ENCODE measurements at places on chromosomes 13 and 19.

GRCh38 chr19:246551-246950 is 44.7 kb downstream of the PLPP2 start:
- DNase-seq, result no peak

- DNase-seq, result no peak
Measured at GRCh38 chr13:58989556-58989955, 1174.2 kb downstream of the DIAPH3 start.

GRCh38 chr13:96632536-96633320 is 361.5 kb downstream of the OXGR1 start:
- DNase-seq, result no peak

GRCh38 chr13:33519561-33520467 is 234.3 kb upstream of the STARD13 start:
- DNase-seq, result no peak

DNA sequence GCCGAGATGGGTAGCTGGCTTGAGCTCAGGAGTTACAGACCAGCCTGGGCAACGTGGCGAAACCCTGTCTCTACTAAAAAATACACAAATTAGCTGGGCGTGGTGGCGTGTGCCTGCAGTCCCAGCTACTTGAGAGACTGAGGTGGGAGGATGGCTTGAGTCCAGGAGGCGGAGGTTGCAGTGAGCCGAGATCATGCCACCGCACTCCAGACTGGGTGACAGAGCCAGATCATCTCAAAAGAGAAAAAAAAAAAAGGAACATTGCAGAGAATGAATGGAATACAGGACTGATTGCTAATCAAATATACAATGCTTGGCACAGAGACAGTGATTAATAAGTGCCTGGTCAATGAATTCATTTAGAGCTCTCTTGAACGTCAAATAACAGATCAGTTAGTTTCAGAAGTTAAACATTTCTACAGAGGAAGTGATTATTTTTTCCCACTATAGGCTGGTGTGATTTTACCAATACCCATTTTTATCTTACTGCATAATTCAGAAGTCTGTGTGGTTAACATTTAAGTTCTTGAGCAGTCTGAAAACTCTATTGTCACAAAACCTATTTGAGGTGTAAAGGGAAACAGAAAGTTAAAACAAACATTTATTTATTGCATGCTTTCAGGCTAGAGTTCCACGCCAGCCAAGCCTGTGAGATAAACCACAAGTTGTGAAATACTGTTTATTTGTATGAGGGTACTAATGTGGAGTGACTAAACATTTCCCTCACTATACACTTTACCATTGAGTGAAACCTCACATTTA is 7.7 kb upstream of the TBC1D4 start:
- peak; percentile 95 for DNase-seq

DNA sequence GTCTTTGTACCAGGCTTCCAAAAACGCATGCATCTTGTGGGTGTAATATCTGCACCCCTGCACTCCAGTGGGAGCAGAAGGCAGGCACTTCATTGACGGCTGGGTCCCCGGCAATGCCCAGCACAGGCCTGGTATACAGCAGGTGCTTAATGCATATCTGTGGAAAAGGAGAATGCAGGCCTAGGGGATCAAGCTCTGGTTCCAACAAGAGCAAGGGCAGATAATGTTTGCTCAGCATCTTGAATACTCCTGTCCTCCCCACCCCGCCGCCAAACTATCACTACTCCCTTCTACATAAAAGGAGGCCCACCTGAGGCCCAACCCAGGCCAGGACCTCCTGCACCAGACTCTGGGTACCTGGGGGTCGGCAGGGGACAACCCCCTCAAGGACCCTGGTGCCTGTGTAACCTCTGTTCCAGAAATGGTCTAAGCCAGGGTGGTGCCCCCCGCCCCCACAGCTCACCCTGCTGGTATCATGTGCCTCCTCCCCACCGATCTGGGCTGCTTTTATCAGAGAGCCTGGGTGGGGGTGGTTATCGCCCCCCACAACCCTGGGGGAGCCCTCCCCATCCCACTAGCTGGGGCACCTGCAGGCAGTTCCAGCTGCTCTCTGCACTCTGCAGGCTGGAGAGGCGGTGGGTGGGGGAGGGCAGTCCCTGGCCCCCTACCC is 4.8 kb downstream of the KLF16 start:
- no peak for DNase-seq

- DNase-seq, result no peak
Measured at GRCh38 chr19:10641248-10641647, 12.9 kb upstream of the ILF3 start.

DNA sequence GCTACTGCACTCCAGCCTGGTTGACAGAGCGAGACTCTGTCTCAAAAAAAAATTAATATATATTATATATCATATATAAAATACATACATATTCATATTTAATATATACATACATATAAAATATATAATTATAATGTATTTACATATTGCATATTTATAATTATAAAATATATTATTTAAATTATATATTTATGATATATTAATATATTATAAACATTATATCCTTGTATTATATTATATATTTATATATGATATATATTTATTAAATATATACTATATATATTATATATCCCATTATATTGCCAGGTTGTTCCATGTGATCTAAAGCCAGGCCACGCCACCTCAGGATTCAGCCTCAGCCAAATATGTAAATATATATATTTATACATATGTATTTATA is 9.7 kb downstream of the BRME1 start:
- DNase-seq, result no peak

GRCh38 chr13:34338102-34338501 is 520.2 kb downstream of the RFC3 start:
- no peak for DNase-seq

DNA sequence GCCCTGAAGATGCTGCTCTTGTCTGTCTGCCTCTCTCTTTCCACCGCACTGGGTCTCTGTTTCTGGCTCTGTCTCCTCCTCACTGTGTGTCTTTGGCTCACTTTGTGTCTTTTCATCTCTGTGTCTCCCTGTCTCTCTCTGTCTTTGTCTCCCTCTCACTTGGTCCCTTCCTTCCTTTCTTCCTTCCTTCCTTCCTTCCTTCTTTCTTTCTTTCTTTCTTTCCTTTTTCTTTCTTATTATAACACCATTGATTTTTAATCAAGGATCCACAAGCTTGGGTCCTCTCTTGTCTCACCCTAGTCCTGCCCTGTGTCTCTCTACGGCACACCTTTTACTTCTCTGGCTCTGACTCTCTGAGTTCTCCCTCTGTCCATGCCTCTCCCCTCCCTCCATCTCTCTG is 14.3 kb downstream of the CD177 start:
- no peak for DNase-seq

DNA sequence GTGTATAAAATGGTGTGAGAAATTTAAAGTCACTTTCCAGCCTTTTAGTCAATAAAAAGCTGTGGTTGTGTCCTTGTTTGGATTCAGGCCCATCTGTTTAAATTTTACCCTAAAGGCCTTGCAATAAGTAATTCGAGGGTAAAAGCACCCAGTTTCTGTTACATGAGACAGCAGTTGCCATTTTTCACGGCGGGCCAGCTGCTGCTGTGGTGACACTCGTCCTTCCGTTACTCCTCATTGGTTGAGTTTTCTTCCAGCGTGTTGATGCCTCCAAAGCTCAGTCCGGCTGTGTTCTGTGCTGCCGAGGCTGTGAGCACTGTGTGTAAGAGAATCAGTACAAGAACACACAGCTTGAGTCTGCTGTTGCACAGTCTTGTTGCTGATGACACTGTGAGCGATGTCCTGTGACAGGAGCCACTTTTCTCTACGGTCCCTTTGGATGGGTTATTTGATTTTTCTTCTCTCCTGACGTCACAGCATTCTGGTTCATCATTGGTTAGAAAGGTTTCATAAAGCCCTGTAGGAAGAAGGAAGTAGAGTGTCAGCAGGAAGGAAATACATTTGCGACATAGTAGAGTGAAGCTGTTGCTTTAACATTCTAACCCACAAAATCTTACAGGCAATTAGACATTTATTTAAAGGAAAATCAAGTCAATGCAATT is 602.5 kb upstream of the ARGLU1 start:
- no peak for DNase-seq

DNA sequence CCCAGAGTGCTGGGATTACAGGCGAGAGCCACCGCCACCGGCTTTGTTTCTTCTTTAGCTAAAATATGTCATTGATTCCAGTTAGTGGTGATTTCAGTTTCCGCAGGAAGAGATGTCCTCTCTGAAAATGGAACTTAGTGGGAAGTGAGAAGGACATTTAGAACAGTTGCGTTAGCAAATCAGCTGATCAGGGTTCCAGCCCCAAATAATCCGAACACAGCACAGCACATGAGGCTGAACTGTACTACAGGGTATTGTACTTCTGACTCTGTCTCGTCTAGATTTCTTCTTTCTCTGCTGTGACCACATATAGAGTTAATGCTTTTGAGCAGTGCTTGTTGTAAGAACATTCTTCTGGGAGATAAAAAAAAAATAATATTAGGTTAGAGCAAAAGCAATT is 314.4 kb downstream of the MYO16 start:
- DNase-seq, result no peak

- DNase-seq, result no peak
Measured at GRCh38 chr13:98098516-98098915, 44.4 kb upstream of the FARP1 start.

DNA sequence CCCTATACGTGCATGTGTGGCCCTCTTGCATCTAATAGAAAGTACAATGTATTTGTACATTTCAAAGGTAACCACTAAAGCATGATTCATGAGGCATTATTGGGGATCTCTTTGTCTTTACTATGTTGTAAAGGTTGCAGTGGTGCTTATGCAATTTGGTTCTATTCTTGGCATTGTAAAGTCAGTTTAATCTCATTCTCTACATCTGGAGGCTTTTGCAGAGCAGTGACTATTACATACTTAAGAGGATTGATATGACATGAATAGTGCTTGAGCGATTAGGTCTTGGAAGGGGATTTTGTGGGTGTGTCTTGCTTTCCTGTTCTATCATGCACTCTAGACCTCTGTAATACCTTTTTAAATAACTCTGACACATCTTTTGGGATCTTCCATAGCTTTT is 610.0 kb downstream of the EFNB2 start:
- DNase-seq, result peak; percentile 36

DNA sequence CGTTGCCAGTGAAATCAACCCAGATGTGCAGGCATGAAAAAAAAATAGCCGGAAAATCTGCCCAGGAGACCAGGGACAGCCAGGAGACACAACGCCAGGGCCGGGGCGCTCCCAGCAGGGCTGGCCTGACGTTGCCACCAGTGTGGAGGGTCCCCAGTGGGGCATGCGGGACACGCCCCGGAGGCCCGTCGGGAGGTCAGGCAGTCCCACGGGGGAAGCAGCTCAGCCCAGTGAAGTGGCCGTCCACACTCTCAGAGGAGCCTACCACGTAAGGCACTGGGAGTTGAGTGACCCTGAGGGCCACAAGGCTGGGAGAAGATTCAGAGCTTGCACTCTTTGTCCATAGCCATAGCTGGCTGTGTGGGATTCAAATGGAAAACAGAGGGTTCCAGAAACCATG is 53.2 kb upstream of the GAS6 start:
- DNase-seq, result no peak

GRCh38 chr19:48558018-48558684 is 6.2 kb downstream of the SULT2B1 start:
- DNase-seq, result peak; percentile 90

GRCh38 chr19:10876459-10877240 is 5.3 kb downstream of the CARM1 start:
- no peak for DNase-seq

DNA sequence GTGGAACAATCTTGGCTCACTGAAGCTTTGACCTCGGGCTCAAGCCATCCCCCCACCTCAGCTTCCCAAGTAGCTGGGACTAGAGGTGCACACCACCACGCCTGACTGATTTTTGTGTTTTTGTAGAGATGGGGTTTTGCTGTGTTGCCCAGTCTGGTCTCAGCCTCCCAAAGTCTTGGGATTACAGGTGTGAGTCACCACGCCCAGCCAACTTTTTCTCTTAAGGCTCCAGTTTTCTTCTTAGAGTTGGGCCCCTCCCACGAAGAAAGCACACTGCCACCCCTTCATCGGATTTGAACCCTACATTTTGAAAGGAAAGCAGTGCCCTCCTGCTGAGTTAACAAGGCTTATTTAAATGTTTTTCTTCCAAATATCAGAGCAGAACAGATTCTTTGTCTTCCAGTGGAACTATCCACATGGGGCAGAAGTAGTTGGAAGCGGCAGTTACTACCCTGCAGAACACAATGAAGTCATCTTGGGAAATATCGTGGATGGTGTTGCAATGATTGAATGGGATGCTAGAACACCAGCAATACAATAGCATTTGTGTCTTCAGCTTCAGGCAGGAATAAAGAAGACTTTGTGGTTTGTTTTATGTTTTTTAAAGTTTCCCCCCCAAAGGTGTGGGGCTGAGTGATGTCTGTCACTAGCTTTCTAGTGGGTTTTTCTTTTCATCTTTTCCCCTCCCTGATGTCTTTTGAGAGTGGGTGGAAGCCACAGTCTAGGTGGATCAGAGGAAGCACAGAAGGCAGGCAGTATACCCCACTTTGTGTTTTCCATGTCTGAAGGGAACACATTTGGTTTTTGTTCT is 8.9 kb downstream of the ACTN4 start:
- DNase-seq, result peak; percentile 86

DNA sequence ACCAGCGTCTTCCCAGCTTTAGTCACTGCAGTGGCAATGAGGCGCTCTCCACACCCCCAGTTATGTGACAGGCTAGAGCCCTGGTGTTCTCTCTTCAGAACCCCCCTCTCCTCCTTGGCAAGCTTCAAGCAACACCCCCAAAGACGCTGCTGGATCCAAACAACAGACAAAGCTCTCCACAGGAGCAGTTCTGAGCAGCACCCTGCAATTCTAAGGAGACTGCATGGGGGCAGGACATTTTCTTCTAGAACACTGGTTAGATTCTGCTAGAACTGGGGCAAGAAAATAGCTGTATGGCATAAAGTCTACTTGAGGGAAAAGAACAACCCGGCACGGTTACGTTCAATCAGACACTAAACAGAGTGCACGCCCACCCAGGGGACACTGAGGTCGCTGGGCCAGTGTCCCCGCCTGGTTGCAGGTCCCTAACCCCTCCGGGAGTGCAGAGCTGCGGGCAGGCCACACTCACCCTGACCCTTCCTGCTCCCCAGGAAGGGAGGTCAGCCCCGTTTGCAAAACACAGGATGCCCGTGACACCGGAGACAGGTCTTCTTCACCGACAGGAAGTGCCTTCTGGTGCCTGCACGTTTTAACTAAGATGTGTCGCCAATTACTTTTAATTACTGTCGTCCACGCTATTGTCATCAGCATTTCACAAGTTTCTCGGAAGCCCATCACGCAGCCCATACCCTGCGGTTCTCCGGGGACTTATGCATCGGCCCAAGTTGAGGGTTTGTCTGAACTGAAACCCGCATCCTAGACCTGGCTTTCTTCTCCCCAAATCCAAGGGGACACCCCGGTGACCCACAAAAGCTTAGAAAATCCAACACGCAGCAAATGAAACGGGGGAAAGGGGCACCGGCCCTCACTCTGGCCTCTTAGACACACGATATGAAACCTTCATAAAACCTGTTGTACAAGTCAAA is 943 bp downstream of the GJB6 start:
- no peak for DNase-seq

- DNase-seq, result peak; percentile 73
Measured at GRCh38 chr13:35855531-35856019, 275.6 kb downstream of the DCLK1 start.

GRCh38 chr19:33124207-33125098 is 7.5 kb upstream of the WDR88 start:
- DNase-seq, result no peak

- no peak for DNase-seq
Measured at GRCh38 chr13:75404726-75405125, 77.2 kb downstream of the TBC1D4 start.
